ENCODE measurements at places on chromosomes 5 and 9.
A peak's percentile ranks its signal among the peaks of the same experiment; 100 is the strongest.

DNA sequence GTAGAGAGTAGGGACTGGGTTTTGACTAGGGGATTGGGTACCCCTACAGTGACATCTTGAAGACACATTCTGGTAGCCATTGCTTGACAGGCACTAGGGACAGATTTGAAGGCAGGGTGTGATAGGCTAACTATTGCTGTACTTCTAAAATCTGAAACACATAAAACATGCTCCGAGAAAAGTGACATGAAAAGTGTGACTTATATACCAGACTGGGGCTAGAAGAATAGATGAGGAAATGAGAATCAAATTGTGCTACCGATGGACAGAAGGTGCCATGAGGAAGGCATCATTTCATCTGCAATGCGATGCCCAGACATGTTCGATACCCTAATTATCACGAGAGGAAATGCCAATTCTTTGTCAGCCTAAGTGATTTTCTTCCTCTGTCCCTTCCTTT lies 475.8 kb downstream of the SPOCK1 start:
- DNase-seq = no peak

DNA sequence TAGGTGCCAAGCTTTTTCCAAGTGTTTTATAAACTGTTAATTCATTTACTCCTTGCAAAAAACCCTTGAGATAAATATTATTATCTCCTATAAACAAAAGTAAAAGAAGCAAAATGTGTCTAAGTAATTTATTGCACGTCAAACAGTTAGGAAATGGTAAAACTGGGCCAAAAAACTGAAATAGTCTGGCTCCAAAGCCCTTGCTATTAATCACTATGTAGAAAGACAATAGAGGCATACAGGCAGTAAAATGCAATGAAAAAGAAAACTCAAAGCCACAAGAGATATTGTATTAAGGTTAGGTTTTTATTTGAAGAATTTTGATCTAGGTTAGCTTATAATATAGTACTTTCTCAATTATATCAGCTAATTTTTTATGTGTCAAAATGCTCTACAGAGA lies 457.7 kb downstream of the ANXA1 start:
- no peak for DNase-seq

DNA sequence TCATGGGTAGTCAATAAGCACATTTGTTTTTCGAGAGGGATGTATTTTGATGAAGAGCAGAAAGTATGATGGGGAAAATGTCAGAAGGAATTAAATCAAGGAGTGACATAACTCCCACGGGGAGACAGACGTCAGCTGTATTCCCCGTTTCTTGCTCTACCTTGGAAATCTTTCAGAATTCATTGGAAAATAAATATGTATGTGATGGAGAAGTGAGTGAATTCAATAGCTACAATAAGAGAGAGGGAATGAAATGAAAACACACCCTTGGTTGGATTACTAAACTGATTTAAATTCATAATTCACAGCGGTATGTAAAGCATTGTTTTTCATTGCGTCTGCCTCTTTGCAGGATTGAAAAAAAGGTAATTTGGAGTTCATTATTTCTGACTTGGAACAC lies 209.7 kb upstream of the KLF4 start:
- DNase-seq = no peak

- peak; percentile 12 for DNase-seq
These were observed 603.7 kb downstream of the BNC2 start for GRCh38 chr9:16266648-16267276.

DNA sequence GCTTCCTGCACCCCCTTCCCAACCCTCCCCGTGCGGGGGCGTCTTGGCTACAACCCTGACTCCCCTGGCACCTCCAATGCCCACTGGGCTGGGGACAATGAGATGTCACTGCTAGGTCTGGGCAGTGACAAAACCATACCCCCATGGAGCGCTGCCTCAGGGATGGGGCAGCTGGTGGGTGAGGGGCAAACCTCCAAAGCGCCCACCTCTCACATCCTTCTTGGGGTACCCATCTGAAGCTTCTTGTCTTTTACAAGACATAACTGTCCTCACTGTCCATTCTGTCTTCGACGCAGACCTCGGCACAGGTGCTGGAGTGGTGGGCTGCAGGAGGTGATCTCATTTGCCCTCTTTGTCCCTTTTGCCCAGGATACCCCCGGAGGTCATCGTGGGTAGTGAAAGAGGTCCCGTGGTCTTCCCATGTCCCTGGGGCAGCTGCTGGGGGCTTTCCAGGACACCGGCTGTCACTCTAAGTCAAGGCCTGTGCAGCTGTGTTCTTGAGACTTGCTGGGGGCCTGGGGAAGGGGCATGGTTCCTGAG lies 27.8 kb upstream of the CSF1R start:
- no peak for DNase-seq

DNA sequence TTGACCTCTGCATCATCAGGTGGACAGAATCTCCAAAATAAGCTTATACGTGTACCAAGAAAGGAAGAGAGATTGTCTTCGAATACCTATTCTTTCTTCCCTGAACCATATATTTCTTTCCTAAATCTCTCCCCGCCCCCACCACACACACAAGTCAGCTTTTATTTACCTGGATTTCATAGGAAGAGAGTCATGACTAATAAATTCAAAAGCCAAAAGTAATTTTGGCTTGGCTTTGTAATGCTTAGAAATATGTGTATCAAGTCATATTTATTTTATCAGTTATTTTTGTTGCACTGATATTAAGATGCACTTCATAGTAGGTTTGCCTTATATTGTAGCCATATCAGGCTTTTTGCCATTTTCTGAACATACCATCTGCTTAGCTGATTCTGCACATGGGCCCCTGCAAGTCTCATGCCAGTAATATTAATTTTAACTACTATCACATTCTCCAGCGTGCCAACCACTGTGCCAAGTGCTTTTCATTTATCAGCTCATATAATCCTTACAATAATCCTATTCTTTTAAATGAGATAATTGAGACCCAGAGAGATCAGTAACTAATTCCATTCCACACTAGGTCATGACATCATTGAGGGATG lies 1405.3 kb upstream of the NUDT12 start:
- no peak for DNase-seq

DNA sequence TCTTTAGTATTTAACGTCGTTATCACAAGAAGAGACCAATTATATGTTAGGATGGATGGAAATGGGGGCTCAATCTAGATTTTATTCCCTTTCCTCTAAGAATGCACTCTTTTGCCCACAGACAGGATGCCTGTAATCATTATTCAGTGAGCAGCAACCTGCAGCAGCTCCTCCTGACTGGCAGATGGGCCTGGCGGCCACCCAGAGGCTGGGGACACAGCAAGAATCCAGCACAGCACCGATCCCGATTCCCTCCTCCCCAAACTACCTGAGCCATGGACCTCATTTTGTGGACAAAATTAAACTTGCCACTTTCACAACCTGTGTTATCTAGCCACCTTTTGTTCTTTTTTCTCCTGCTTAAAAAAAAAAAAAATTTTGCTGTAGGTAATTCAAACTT lies 101.0 kb downstream of the USP20 start:
- no peak for DNase-seq

GRCh38 chr9:136562746-136563495 lies 17.1 kb upstream of the NOTCH1 start:
- DNase-seq = no peak

GRCh38 chr5:19261879-19262278 lies 726.1 kb downstream of the CDH18 start:
- DNase-seq = no peak

- DNase-seq = peak; percentile 19
These were observed 151.6 kb downstream of the FOCAD start for GRCh38 chr9:20835377-20836286.

- peak; percentile 46 for DNase-seq
These were observed 23.4 kb downstream of the DMRTA1 start for GRCh38 chr9:22469928-22470544.

- DNase-seq = no peak
These were observed 35.9 kb downstream of the ARPC5L start for GRCh38 chr9:124897570-124898460.

DNA sequence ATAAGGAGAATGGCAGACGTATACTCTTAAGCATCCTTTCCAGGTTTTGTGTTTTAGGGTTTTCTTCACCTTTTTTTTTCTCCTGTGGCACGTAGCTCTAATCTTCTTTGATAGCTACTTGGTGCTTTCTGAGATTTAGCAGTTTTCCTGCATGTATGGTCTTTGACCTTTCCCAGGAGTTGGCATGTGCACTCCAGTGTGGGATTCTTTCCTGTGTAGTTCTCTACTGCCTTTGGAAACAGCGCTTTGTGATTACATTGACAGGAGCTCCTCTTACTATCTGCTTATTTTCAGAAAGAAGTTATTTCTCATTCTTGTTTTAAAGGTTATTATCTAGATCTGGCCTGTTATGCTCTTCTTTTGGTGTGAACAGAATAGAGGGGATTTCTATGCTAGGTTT lies 65.5 kb downstream of the UNC13B start:
- DNase-seq = no peak

- DNase-seq = no peak
These were observed 61.0 kb downstream of the ARL15 start for GRCh38 chr5:54249210-54250028.

DNA sequence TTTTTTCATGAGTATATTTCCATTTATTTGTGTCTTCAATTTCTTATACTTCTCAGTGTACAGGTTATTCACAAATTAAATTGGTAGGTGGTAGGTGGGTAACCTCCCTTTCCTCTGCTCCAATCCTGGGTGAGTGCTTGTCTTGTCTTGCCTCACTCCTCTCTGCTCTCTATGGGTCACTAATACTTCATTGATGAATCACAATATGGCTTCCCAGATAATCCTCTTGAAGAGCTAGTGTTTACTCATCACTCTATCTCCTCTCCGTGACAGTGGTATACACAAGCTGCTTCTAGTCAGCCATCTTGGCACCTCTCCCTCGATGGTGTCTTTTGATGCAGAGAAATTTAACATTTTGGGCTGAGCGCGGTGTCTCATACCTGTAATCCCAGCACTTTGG lies 331.8 kb upstream of the NMUR2 start:
- no peak for DNase-seq

DNA sequence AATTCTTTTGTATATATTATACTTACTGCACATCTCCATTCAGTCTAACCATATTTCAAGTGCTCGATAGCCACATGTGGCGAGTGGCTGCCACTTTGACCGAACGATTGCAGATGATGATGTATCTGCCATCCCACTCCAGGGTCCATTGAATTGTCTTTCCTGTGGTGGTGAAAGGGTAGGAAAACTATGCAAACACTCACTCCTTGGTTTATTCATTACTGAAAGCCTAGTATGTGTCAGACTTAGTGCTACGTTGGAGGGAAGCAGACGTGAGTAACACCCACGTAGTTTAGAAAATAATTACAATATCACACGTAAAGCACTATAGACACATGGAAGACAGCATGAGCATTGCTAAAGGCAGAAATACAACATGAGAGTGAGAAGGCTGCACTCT lies 353.7 kb downstream of the CSNK1G3 start:
- DNase-seq = no peak

DNA sequence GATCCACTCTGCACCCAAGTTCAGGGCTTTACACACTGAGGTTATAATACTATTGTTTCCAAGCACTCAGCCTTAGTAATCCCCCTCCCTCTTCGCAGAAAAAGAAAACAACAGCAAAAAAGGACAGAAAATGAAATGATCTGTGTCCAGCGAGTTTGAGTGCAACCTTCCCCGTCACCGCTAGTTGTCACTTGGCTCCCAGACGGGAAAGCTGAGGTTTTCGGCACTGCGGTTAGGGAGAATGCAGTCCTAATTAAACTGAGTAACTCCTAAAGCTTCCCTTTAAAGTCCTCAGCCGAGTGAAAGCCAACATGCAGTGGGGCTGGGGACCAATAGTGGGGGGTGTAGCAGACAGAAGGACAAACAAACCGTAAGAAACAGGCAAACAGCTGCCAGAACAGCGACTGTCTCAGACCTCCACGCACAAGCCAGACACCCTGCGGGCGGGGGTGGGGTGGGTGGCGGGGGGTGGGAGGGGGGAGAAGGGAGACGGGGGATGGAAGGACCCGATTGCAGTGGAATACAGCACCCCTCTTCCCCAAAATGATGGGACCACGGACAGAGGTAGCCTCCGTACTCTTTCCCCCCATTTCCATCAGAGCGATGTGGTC lies 680 bp downstream of the GLRA1 start:
- DNase-seq = no peak

GRCh38 chr9:132669698-132670456 lies at the start of gene DDX31:
TSS of gene DDX31 (minus strand) at chr9:132669983. CDS start at chr9:132669934, 49 bp downstream.
- DNase-seq = peak; percentile 75

- no peak for DNase-seq
These were observed 276.2 kb downstream of the HSPA4 start for GRCh38 chr5:133327946-133328401.

DNA sequence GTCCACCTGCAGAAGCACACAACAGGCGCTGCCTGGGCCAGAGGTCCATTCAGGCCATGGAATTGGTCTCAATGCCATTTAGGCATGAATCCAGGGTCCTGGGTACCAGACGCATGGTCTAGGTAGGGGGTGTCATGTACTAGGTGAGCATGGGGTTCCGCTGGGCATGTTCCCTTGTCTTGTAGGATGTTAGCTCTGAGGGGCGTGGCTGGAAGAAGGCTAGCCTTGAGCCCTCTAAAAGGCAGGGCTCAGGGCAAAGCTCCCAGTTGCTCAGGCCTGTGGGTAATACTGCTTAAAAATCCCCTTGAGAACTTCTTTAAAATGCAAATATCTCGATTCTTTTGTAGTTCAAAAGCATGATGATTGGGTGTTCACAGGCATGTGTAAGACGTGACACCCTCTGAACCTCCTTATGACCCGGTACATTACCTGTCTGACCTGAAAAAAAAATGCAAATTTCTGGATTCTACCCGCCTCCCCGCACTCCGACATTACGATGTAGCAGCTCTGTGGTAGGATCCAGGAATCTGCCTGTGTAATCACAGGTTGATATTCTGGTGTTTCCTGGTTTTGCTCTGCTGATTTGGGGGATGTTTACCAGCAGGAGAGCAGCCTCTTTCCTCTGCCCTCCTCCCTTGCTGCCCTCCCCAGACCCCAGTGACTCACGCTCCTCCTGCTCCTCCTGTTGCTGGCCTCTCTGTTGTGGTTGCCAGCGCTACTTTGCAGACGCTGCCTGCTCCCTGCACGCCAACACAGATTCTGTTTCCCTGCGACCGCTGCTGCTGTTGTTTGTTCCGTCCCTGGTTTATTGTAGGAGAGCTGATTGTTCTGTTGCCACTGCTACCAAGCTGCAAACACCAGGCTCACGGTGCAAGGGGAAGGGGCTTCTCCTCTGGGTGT lies 5.7 kb downstream of the TMC1 start:
- DNase-seq = peak; percentile 3

DNA sequence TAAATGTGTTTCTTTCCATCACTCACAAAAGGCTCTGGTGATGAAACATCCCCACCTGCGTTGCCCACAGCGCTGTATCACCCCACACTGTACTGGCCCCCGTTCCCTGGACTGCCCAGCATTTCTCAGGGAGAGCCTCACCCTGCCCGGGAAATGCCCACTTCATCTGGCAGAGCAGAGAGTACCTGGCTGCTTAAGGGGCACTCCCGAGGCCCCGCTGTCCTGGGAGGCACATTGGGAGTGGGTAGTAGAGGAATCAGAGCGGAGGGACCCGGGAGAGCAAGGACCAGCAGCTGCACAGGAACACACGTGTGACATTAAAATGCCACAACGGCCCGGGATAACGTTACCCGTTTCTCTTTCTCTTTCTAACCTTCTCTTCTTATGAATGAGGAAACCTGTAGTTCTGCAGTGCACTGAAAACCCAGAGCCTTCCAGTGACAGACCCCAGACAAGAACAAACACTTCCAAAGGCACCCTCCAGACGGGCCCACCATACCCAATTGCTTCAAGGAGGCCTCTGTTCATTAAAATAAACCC lies 110.0 kb downstream of the ROR2 start:
- DNase-seq = no peak

GRCh38 chr5:79378510-79379186 lies 135.3 kb downstream of the HOMER1 start:
- DNase-seq = no peak

All from NCI-H460 (cell line).